ENCODE measurements at places on chromosomes 3 and 15.

DNA sequence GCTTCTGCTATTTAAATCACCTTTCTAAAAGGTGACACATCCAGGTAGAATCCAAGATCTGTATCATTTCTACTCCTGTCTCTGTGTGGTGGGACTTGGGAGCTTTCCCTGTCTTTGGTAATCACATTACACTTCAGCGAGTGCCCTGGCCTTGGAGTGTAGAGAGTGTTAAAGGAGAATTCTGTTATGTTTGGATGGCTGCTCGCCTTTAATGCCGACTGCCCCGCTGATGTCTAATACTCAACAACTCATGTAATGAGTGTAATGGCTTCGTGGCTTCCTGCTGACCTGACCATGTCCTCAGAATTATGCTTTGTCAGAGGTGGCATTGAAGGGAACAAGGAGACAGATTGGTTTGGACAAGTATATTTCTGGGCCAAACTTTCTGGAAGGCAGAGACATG is 66.3 kb upstream of the LRTM1 start:
- H3K4me1 ChIP-seq, result no peaks in the 10 kb centered on the region
- H3K36me3 ChIP-seq, result no peaks in the 10 kb centered on the region
- no peaks in the 10 kb centered on the region for H3K27me3 ChIP-seq
- H3K4me3 ChIP-seq, result no peak overlapping the region
- no peak for DNase-seq

DNA sequence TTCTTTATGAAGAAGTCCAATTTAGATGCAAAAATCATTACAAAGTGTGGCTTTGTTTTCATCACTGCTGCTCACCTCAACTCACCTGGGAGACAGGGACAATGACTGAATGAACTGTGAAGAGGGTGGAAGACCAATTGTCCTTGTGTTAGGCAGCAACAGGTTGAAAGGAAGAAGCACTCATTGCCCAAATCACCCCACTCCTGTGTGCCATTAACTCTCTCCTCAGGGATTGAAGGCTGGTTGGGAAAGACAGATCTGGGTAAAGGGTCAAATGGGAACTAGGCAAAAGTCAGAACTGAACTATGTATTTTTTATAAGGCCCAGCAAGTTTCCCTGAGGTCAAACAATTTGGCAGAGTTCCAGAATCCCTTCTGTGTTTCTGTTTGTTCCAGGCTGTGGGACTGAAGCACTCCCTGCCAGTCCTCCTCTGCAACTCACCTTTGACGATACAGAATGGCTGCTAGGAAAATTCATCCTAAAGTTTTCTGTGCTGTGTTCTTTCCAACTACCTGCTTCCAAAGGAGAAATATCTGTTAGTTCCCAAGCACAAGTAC is 68.6 kb upstream of the CCDC39 start:
- no peak overlapping the region for H3K27ac ChIP-seq
- H3K4me3 ChIP-seq, result no peak overlapping the region
- no peaks in the 10 kb centered on the region for H3K36me3 ChIP-seq
- no peaks in the 10 kb centered on the region for H3K4me1 ChIP-seq
- DNase-seq, result no peak
- peaks cover 10% of the 10 kb centered on the region for H3K27me3 ChIP-seq

GRCh38 chr15:68695061-68695595 is 116.3 kb downstream of the CORO2B start:
- peaks cover 8% of the 10 kb centered on the region for H3K4me1 ChIP-seq
- H3K27me3 ChIP-seq, result no peaks in the 10 kb centered on the region

GRCh38 chr3:150793641-150794040 is 30.7 kb upstream of the SIAH2 start:
- peaks cover 20% of the 10 kb centered on the region for H3K27me3 ChIP-seq
- no peak overlapping the region for H3K4me3 ChIP-seq
- H3K36me3 ChIP-seq, result no peaks in the 10 kb centered on the region
- no peak overlapping the region for H3K27ac ChIP-seq
- H3K4me1 ChIP-seq, result peaks cover 6% of the 10 kb centered on the region

GRCh38 chr3:143184099-143184498 is 64.5 kb downstream of the CHST2 start:
- H3K4me3 ChIP-seq, result no peak overlapping the region
- no peak for DNase-seq
- H3K36me3 ChIP-seq, result peaks cover 1% of the 10 kb centered on the region
- H3K27ac ChIP-seq, result no peak overlapping the region
- peaks cover 38% of the 10 kb centered on the region for H3K4me1 ChIP-seq
- H3K27me3 ChIP-seq, result no peaks in the 10 kb centered on the region

Data from activated T-cell treated with anti-CD3 and anti-CD28 coated beads, Interleukin-2, amount 50 U/mL, for 72 hours (primary cell).